Stimulated activated CD4-positive, alpha-beta T cell treated with anti-CD3 and anti-CD28 coated beads, Interleukin-1b, Interleukin-23, amount 100 ng/mL, for 48 hours (primary cell): ENCODE measurements at places on chromosomes 7 and 10.

- DNase-seq = no peak
Observed at GRCh38 chr10:31025142-31025541, 6.5 kb downstream of the ZNF438 start.

DNA sequence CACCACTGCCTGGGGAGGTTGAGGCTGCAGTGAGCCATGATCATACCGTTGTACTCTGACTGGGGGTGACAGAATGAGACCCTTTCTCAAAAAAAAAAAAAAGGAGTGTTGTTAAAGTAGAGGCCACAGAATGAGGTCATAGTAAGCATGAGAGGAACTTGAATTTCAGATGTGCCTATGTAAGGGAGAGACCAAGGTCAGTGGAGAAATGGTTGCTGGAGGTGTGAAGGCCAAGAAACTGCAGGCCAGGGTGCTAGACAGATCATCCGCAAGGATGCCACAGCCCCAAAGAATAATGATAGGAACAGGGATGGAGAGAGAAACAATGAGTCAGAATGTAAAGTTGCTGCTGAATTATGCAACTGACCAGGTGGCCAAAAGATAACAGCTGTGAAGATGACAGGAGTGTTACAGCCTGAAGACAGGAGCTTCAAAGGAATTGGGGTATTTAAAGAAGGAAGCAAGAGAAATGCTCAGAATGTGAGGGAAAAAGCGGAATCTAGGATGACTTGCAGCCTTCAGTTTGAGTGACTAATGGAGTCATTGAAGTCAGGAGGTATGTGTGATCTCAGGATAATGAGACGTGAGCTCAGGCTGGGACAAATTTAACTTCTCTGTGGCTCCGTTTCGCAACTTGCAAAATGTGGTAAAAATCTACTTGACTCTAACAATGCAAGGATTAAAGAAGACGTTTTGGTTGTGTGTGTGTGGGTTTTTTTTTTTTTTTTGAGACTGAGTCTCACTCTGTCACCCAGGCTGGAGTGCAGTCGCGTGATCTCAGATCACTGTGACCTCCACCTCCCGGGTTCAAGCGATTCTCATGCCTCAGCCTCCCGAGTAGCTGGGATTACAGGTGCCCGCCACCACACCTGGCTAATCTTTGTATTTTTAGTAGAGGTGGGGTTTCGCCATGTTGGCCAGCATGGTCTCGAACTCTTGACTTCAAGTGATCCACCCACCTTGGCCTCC is 22.2 kb downstream of the TYW1B start:
- DNase-seq = no peak

DNA sequence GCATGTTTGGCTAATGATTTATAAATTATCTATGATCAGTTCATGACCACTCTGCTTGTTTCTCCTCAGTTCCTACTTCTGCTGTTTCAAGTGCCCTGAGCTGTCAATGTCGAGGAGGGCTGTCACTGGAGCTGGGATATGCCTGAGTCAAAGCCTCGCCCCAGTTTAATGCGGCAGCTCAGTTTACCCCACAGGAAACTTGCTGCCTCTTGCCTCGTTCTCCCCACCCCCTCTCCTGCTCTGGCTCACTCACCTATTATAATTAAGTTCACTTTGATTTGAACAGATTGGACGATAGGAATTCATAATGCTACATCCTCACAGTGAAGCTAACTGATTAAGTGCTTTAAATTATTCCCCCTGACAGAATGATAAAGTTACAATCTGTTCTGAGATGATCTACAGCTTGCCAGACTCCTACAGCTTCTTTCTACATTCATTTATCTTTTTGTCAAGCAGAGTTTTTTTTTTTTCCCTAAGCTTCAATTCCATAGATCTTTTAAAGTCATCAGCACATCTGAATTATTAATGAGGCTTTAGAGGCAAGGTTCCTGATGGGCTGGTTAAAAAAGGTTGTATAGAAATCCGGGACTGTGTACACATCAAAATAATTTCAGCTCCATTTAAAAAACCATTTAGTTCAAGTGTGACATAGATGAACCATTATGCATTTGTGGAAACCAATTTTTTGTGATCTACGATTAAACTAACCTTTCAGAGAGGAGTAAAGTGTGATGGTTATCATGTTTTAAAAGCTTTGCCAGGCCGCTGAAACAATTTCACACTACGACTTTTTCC is 758.3 kb downstream of the KCNMA1 start:
- DNase-seq = no peak

DNA sequence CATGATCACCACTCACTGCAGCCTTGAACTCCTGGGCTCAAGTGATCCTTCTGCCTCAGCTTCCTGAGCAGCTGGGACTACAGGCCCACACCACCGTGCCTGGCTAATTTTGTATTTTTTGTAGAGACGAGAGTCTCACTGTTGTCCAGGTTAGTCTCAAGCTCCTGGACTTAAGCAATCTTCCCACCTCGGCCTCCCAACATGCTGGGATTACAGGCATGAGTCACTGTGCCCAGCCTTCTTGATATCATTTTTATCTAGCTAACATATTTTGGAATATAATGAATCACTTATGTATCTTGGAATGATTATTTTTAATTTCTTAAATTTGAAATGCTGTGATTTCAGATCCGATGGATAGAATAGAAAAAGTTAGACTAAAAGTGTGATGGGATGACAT is 18.4 kb downstream of the ARL4A start:
- no peak for DNase-seq

- DNase-seq = no peak
Observed at GRCh38 chr10:78378192-78378591, 344.5 kb downstream of the RPS24 start.

DNA sequence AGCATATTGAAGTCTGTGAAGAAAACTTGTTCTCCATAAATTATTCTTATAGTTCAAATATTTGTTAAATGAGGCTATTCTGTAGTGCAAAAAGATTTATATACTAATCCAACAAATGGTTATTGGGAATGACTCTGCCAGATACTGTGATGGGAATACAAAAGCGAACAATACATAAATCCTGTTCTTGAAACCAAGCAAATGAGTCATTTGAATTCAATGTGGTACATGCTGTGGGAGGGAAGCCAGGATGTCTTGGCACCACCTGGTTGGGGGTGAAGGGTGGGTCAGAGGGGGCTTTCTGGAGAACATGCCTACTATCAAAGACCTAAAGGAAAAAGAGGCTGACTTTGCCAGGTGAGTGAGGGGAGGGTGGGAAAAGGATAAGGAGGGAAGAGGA is 594.2 kb downstream of the CALN1 start:
- no peak for DNase-seq

DNA sequence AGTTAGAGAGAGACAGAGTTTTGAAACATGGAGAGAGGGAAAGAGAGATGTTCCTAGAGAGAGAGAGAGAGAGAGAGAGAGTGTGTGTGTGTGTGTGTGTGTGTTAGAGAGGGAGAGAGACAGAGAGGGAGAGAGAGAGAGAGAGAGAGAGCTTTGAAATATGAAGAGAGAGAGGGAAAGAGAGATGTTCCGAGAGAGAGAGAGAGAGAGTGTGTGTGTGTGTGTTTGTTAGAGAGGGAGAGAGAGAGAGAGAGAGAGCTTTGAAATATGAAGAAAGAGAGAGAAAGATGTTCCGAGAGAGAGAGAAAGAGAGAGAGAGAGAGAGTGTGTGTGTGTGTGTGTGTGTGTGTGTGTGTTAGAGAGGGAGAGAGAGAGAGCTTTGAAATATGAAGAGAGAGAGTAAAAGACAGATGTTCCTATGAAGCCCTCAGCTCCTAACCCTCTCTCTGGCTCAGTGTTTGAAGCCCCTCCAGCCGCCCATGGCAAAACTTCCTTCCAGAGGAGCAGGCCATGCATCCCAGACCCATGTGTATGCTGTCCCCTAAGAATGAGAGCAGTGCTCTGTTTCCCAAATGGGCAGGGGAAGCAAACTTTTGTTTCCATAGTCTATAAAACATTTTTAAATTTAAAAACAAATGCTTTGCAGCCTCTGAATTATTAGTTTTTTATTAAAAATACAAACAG is 130.9 kb downstream of the KCNMA1 start:
- no peak for DNase-seq

DNA sequence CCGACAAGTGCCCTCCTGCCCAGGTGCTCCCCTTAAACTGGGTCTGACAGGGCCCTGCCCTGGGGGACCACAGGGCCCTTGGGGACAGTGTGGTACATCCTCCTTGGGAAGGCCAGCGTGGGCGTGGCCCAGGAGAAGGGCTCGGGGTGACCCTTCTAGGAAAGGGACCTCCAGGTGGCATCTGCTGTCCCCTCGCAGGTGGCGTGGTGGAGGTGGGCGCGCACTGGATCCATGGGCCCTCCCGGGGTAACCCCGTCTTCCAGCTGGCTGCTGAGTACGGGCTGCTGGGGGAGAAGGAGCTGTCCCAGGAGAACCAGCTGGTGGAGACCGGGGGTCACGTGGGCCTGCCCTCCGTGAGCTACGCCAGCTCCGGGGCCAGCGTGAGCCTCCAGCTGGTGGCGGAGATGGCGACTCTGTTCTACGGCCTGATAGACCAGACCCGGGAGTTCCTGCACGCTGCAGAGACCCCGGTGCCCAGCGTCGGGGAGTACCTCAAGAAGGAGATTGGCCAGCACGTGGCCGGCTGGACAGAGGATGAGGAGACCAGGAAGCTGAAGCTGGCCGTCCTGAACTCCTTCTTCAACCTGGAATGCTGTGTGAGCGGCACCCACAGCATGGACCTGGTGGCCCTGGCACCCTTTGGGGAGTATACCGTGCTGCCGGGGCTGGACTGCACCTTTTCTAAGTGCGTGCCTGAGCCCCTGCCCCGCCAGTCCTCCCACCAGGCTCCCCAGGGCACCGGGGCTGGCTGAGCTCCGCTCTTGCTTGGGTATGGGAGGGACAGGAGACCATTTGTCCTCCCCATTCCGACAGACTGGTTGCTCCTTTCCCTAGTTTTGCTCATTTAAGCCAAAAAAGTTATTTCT is 972 bp downstream of the PAOX start:
- no peak for DNase-seq

GRCh38 chr7:140316165-140316661 is 82.1 kb downstream of the SLC37A3 start:
- DNase-seq = peak; percentile 65

DNA sequence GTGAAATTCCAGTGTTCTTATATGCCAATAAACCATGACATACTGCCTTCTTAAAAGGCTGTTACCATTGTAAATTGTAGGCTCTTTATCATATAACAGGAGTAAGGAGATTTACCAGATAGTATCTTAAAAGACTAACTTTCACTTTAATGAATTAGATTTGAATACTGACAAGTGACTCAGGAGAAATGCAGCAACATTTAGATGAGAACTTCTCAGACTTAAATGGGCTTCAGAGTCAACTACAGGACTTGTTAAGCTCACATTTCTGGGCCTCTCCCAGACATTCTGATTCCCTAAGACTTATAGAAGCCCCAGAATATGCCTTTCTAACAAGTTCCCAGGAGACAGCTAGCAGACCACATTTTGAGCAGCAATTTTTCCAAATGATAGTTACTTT is 466.3 kb downstream of the ARL4A start:
- DNase-seq = no peak

DNA sequence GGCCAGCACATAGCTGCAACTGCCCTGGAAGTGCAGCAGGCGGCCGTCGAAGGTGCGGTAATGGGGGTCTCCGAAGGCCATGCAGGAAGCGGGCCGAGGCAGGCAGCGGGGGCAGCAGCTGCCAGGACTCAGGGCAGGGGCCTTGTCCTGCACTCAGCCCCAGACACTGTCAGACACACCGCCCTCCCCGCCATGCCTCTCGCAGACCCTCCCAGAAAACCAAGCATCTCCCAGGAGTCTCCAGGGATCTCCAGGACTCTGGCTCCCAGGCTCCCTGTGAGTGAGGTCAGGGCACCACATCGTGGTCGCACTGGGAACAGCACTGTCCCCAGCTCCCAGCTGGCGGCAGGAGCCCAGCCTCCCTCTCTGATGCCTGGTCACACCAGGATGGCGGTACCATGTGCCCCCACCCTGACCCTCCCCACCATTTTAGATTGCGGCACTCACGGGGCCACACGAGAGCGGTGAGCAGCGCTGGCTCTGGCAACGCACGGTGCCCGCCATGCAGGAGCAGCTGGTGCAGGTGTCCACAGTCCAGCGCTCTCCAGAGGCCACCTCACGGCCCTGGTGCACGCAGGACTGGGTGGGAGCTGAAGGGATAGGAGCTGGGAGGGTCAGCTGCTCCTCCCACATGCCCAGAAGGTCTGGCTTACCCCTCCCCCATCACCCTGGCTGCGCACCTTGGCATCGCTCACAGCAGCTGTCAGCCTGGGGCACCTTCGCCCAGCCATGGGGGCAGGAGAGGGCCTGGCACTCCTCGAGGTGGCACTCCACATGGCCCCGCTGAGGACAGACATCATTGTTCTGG is 17.5 kb downstream of the ATP6V1F start:
- peak; percentile 5 for DNase-seq
